ENCODE measurements at places on chromosomes 4 and X.
A peak's percentile ranks its signal among the peaks of the same experiment; 100 is the strongest.

DNA sequence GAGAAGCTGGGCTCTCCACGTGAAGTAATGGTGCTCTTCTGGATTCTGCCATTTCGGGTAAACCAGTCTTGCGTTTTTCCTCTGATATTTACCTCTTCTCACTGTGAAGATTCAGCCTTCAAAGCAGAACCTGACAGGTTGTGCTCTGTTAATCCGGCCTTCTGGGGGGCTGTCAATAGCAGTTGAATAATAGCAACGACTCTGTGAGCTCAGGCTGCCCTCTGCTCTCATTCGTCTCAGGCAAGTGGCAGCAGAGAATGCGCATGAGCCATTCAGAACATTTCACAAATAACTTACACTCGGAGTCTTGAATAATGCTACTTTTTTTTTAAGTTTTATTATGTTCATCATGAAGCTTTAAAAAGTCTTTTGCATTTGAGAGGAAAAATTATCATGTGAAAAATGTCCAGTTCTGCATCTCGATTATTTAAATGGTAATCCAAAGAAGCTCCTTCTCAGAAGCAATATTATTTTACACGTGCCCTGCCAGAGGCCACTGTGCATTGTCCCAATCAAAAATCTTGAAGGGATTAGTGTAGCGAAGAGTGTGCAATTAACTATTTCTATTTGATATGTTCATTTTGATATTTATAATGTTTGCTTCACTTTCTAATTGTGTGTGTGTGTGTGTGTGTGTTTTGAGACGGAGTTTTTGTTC lies 354.2 kb upstream of the FAT1 start:
- no peak for DNase-seq

DNA sequence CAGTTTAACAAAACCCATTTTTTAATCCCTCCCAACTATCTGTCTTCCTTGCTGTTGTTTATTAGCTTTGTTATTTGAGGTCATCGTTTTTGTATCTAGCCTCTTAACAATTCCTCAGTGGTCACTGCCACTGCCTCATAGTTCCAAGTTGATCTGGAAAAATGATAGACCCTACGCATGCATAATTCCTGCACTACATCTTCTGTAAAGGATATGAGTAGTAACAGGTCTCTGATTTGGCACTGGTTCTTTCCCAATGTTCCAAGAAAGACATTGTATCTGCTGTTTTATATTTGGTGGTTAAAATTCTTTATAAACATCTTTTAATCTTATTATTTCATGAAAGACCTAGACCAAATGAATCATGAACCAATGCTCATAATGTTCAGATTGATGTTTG lies 166.6 kb downstream of the ZNF330 start:
- DNase-seq: no peak

GRCh38 chr4:184826691-184827270 lies 1.0 kb upstream of the ACSL1 start:
- peak; percentile 29 for DNase-seq

GRCh38 chrX:21781525-21781924 lies 23.6 kb upstream of the SMPX start:
- no peak for DNase-seq

DNA sequence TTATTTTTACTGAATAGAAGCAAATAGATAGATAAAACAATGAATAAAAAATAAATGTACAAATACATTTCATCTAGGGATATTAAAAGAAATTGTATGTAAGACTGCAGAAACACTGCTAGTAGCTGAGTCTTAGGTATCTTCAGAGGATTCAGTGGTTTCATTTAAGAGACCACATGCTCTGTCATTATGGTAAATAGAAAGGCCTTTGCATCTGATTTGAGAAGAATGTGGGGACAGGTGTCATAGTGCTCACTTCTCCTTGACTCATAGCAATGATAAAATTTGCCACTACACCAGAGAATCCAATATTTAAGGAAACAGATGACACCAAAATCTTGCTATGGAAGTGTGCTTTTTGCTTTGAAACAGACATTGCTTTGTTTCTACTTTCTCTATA lies 59.8 kb upstream of the PPP1R2C start:
- no peak for DNase-seq

DNA sequence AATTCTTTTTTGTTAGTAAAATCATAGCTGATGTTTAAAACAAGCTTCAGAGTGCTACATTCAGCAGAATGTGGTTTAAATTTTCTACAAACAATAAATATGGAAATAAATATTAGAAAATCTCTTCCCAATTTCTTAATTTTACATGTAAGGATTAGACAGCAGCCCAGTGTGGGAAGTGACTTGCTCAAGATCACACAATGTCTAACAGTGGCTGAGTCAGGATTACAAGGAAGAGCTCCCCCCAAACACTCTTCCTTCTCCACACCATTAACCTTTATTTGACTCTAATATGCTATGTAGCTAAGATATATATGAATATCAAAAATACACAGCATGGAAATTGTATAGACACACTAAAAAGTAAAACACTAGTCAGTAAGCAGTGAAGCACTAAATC lies 59.5 kb downstream of the SLC10A7 start:
- no peak for DNase-seq

GRCh38 chrX:136906921-136907510 lies 26.5 kb upstream of the RBMX start:
- no peak for DNase-seq

DNA sequence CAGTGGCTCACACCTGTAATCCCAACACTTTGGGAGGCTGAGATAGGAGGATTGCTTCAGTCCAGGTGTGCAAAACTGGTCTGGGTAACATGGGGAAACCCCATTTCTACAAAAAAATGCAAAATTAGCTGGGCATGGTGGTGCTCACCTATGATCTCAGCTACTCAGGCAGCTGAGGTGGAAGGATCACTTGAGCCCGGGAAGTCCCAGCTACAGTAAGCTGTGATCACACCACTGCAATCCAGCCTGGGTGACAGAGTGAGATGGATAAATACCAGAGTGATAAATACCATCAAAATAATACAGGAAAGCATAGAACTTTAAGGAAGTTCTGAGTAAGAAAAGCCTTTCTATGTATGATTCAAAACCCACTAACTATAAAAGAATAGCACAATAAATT lies 52.8 kb downstream of the LRBA start:
- no peak for DNase-seq

DNA sequence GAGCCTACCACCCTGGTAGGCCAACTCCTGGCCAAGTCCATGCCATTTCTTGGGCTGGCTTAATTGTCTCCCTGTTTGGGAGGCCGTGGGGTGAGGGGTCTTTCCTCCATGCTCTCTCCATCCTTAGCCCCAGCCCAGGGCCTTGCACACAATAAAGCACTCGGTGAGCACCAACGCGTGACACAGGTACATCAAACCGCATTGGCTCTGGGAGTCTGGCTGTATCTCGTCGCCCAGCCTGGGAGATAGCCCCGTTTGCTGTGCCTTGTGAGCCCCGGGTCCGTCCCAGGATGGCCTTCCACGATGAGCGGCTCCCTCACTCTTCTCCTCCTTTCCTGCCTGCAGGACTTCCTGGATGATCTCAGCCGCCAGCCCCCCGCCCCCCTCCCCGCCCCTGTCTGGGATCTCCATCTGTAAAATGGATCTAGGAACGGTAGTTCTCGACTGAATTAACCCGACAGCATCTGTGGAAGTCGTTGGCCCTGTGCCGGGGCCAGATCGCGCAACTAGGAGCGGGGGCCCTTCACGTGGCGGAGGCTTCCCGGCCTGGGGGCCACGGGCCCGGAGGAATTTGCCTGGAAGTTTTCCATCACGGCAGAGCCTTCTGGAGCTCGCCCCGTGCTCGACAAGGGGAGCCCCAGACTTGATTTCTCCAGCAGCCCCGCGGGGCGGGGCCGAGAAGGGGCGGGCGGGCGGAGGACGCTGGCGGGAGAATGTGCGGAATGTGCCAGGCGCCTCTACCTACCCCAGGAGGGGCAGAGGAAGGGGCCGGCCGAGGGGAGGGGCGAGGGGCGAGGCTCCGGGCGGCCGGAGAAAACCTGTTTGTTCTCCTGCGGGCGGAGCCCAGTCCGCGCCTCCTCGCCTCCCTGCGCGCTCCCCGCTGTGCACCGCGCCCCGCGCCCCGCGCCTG lies at the start of gene ZNF185:
Gene ZNF185 (plus strand): TSS at position 846 of the 910 bp plus-strand sequence. CDS start 16,423 bp downstream, outside the sequence.
- peak; percentile 7 for DNase-seq

GRCh38 chrX:72105436-72105835 lies 26.3 kb downstream of the RTL5 start:
- DNase-seq: no peak

GRCh38 chrX:32448320-32448719 lies 763.0 kb downstream of the DMD start:
- no peak for DNase-seq

- DNase-seq: no peak
These were observed 86.8 kb downstream of the CAMK2D start for GRCh38 chr4:113674733-113675132.

DNA sequence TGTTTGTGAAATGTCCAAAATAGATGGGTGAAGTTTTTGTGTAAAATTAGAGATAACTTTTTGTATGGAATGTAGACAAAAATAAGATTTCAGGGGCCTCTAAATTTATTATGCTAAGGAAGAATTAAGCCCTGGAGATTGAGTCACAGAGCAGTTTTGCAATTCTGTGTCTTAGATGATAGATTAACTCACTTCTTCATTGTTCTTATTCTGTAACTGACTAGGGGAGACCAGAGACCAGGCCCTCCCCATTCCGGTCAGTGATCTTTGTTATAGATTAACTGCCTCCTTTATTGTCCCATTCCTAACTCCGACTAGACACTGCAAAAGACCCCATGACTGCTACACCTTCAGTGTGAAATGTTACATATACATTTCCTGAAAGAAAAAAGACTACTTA lies 238.4 kb upstream of the TAPT1 start:
- DNase-seq: no peak

GRCh38 chrX:103233263-103233662 lies 18.4 kb downstream of the BEX4 start:
- DNase-seq: no peak

- peak; percentile 79 for DNase-seq
These were observed 242.0 kb downstream of the BCOR start for GRCh38 chrX:39855748-39856129.

- no peak for DNase-seq
These were observed 95.7 kb downstream of the FRAS1 start for GRCh38 chr4:78152795-78153194.

DNA sequence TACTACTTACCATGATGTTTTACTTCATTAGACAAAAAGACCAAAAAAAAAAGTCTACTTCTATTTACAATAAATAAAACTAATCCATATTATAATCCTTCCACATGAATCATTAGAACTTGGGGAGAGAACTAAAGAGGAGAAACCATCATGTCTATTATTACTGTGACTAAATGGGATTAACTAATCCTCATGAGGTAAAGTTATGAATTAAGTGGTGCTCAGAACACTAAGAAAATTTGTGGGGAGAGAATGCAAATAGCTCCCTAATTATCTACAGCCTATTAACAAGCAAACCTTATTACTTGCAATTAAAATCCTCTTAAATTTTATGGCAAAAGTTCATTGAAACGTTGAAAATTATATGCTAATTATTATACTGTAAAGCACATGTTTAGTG lies 68.8 kb downstream of the MAB21L2 start:
- DNase-seq: no peak

- DNase-seq: no peak
These were observed 223.9 kb upstream of the DCAF8L1 start for GRCh38 chrX:28205126-28205525.

- peak; percentile 32 for DNase-seq
These were observed at the start of gene BEX5 for GRCh38 chrX:102155806-102156179. TSS of gene BEX5 (minus strand) at chrX:102155977. CDS start at chrX:102154265, 1,712 bp downstream.

- no peak for DNase-seq
These were observed 148.9 kb downstream of the PRDM5 start for GRCh38 chr4:120773641-120774040.

GRCh38 chr4:76559236-76560071 lies 124.4 kb downstream of the SHROOM3 start:
- no peak for DNase-seq

DNA sequence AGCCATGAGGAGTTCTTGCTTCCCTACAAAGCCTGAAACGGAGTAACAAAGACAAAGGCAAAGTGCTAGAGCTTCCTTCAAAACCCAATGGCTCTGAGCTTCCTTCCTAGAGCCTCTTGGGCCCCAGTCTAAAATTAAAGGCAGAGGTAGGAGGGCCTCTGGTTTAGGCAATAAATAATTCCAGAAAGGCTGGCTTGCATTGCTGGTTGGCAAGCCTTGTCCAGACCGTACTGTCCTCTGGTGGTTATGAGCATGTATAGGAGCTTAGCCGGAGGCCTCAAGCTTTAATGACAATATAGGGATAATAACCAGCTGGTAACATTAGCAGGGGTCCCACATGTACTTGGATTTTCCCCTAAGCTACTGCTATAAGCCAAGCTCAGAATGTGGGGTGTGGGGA lies 237.3 kb downstream of the AR start:
- no peak for DNase-seq
